ENCODE measurements at places on chromosomes 5 and 9. TPM values are rescaled to one million over a fixed set of nuclear protein-coding genes. Genes with fewer than 3 reads are reported as not detected.

DNA sequence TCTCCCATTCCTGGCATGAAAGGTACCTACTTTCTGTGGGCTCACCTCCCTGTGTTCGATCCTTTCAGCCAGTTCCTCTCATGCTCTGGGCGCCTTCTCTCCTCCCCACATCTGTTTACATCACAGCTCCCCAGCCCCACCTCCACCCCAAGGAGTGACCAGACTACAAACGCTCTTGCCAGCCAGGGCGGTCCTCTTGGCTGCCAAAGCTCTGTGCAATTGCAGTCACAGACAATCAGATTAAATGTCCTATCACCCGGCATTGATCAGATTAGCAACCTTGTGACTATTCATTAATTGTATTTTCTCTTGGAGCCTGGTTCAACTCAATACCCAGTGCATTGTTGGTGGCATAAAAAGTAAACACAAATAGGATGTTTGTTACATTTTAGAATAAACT, 211.2 kb upstream of the TBCA start:
- DNase-seq: no peak

- no peak for DNase-seq
Observed at GRCh38 chr5:157799578-157799977, 56.1 kb downstream of the LSM11 start.

- DNase-seq: no peak
Observed at GRCh38 chr5:172059661-172060100, 53.2 kb upstream of the FBXW11 start.

DNA sequence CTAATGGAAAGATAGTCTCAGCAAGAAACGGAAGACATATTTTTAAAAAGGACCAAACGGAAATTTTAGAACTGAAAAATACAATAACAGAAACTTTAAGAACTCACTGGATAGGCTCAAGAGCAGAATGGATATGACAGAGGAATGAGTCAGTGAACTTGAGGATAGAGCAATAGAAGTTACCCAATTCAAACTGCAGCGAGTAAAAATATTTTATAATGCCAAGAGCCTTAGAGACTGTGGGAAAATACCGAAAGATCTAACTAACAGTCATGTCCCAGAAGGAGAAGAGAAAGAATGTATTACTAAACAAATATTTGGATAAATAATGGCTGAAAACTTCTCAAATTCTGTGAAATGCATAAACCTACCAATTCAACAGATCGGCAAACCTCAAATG, 40.8 kb downstream of the ADAMTS2 start:
- no peak for DNase-seq

- no peak for DNase-seq
Observed at GRCh38 chr5:152649609-152650008, 244.5 kb upstream of the NMUR2 start.

DNA sequence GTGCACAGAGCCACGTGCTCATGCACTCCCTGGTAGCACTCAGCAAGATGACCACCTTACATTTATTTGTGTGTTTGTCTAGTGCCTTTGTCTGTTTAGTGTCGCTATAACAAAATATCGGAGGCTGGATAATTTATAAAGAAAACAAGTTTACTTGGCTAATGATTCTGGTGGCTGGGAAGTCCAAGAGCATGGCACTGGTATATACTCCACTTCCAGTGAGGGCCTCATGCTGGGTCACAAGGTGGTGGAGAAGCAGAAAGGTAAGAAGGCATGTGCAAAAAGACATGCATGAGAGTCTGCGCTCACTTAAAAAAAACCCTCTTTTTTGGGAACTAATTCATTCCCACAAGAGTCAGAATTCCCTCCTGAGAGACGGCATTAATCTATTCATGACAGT, 52.5 kb upstream of the BOD1 start:
- no peak for DNase-seq

GRCh38 chr5:139980765-139981164, 62.3 kb downstream of the NRG2 start:
- no peak for DNase-seq

- no peak for DNase-seq
Observed at GRCh38 chr5:170269579-170269978, 28.0 kb downstream of the LCP2 start.

GRCh38 chr9:90188656-90189055, 454.0 kb downstream of the DIRAS2 start:
- DNase-seq: no peak

- DNase-seq: peak; percentile 62
Observed at GRCh38 chr5:145237843-145238242, 597.3 kb downstream of the PRELID2 start.

DNA sequence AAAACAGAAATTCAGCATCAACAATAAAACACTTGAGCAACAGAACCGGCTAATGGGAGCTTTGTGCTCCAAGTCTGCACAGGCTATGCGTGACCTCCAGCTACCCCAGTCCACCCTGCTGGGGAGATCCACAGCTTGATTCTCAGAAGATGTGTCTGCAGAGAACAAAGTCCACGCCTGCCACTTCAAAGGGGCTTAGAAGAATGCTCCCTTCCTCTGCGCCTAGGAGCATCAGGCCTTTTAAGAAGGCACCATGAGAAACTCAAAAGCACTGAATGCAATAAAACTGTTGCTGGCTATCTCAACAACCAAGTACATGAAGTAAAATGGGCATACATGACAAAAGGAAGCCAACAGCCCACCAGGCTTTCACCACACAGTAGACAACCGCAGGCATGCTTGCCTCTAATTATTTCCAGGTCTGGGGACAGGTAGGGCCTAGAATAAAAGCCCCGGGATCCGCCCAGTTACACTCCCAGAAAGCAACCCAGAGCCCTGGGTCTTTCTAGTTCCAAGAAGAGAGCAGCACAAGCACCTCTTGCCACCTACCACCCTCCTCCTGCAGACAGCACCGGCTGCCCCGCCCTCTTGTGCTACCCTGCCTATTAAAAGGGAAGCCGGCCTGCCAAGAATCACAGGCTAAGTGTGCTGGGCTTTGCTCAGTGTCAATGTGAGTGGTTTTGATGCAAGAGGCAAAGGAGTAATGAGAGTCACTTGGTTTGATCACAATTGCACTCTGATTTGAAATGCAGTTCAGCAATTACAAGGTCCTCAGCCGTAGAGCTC, 123.2 kb downstream of the SPOCK1 start:
- no peak for DNase-seq

DNA sequence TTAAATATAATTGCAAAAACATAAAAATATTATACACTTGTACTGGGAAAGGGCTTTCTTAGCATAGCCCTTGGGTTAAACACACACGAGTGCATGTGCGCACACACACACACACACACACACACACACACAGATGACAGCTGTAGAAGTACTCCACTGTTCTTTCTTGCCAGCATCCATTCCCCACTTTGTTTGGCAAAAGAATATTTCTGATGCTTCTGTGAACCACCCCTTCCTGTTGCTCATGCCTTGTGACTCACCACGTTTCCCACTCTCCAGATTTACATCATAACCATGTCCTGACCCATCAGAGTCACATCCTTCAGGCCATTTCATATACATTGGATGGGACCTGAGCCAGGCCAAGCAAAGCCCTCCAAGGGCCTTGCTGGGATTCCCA, 280.1 kb downstream of the DNAH5 start:
- peak; percentile 74 for DNase-seq

- no peak for DNase-seq
Observed at GRCh38 chr5:52656569-52657246, 131.0 kb upstream of the ITGA1 start.

DNA sequence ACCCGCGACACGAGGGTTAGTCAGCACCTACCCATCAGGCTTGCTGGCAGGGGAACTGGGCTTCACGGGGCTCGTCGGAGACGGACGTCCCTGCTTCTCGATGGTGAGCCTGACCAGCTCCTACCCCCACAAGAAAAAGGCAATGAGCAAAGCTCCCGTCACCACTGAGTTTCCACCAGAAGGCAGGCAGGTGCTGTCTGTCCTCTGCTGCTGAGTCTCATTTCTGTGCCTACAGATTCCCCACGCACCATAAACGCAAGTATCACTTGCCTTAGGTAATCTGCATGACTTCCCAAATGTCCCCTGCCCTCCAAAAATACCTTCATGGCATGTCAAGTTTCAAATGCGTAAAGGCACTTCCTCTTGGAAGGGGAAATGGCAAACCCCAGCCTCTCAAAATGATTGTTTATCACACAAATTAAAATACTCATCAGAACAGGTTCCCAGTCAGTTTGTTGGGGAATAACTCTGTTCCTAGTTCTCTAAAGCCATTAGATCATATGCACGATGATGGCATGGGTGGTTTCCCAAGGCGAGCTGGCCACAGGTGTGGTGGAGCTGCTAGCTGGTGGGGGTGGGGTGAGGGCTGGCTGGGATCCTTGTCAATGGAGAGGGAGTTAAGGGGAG, 85.0 kb downstream of the PRRT1B start:
- no peak for DNase-seq

GRCh38 chr9:5441043-5441442, 3.3 kb upstream of the PLGRKT start:
- no peak for DNase-seq

DNA sequence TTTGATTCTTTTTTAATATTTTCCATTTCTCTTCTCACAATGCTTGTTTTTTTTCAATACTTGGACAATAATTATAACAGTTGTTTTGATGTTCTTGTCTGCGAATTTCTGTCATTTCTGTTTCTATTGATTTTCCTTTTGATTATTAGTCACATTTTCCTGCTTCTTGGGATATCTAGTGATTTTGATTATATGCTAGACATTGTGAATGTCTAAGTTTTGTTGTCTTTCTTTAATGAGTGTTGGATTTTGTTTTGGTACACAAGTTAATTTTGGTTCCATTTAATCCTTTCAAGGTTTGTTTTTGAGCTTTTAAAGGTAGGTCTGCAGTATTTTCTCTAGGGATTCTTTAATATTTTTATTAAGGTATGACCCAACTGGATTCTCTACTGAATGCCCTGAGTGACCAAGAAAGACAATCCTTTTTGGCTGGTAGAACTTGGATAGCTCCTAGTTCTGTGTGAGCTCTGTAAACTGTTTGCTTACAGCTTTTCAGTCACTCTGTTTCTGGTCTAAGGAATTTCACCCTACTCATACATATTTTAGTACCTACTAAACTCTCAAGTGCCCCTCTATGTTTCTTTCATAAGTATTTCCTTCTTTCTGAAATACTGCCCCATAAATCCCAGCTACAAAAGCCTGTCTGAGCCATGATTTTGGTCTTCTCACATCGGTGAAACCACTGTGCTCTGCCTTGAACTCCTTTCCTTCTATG, 12.5 kb upstream of the PDE8B start:
- no peak for DNase-seq

GRCh38 chr5:114118511-114118910, 243.4 kb upstream of the KCNN2 start:
- DNase-seq: no peak

The DEPDC1B gene
- 41.6 TPM for total RNA-seq

The MYMK gene
- total RNA-seq: not detected

The ST8SIA4 gene
- total RNA-seq: 29.0 TPM

The FGF1 gene
- total RNA-seq: 3.2 TPM

The ALDH7A1 gene
- 16.4 TPM for total RNA-seq

The PRDM9 gene
- total RNA-seq: 0.02 TPM

The GRIN1 gene
- total RNA-seq: not detected

The FBLL1 gene
- not detected for total RNA-seq

The SHISAL2B gene
- total RNA-seq: not detected

The SLC25A2 gene
- not detected for total RNA-seq

Data from H4 (cell line).